T-helper 2 cell (primary cell): ENCODE measurements at places on chromosomes 5 and 9.

DNA sequence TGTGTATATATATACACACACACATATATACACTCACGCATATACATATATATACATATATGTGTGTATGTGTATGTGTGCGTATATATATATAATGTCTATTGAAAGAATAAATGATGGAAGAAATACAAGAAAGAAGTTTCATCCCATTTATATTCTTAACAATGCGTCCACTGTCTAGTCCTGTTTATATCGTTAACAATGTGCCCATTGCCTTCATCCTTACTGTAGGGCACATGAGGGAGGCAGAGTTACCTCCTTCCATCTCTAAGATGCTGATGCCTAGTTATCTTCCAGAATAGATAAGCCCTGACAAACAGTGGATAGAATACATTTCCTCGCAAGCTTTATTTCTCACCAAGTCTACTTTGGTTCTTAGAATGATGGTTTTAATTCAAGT, 389.8 kb upstream of the SEMA6A start:
- no peak for DNase-seq

- DNase-seq, result no peak
Observed at GRCh38 chr5:148909040-148909439, 82.6 kb downstream of the ADRB2 start.

DNA sequence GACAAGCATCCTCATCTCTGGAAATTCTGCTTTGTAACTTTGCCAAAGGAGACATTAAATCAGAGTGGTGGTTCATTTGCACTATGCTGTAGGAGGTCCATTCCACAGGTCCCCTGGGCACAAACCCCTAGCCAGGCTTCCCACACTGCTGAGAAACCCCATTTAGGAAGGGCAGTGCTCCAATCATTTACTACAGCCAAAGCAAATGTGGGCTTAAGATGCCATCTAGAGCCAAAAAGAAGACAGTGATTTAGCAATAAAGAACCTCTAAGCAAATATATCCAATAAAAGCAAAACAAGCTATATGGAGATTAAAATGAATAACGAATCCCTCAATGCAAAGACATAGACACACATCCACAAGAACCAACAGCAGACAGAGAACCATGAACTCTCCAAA, 129.0 kb upstream of the ALDH1B1 start:
- no peak for DNase-seq

GRCh38 chr9:7178729-7179128, 421.0 kb downstream of the KDM4C start:
- no peak for DNase-seq

GRCh38 chr5:110658006-110658405, 68.5 kb downstream of the TMEM232 start:
- DNase-seq, result no peak

GRCh38 chr9:125190361-125190801, 778 bp upstream of the PPP6C start:
- no peak for DNase-seq

DNA sequence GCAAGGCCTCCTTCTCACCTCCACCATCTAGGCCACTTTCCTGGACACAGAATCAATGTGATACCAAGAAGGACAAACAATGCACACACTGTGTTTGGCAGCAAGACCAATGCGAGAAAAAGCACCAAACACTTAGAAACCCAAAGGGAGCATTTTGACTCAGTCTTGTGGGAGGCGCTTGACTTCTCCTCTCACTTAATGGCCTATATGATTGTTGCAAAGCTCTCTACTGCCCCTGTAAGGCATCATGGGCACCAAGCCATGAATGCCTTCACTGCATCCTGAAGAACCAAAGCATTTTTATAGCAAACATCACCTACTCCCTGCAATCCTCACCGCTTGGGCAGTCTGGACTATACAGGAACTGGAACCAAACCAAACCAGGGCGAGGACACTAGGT, 57.5 kb downstream of the CDH6 start:
- no peak for DNase-seq

- DNase-seq, result no peak
Observed at GRCh38 chr5:65081071-65081470, 312.3 kb downstream of the CWC27 start.

DNA sequence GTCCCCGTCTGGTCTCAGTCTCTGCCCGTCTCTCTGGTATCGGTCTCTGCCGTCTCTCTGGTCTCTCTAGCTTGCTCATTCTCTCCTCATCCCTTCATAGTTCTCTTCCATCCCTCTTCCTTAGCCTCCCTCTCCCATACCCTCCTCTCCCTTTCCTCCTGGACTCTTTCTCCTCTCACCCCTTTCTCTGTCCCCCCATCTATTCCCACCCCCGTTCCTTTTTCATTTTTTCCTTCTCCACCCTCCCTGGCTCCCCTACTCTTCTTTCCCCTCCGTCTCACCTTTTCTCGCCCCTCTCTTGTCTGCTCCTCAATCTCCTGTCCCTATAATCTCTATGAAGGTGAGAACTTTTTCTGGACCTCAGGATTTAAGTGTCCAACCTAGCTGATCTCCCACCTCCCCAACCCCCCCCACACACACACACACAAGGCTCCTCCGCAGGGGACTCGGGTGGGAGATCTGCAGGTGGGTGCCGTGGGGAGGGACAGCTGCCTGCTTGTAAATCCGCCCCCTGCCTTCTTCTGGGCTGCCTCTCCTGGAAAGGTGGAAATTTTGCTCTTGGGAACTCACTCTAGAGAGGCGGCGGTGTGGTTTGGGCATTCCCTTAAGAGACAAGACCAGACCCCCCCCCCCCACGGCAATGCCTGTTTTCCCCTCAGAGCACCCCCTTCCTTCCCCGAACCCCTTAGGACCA, 953 bp downstream of the UBE2QL1 start:
- no peak for DNase-seq

DNA sequence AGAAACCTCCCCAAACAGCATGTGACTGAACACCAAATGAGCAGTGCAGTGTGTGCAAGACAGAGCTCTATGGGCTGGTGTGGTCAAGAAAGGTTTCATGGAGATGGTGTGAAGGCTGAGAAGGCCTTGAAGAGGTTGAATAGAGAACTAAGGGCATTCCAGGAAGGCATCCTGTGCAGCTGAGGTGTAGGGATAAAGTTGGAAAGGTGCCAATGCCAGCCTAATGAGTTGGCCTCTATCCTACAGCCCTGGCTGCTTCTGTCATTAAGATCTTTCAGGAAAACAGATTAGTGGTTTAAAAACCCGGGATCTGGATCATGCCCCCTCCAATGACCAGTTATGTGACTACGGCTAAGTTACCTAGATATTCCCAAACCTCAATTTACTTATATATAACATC, 4.0 kb downstream of the HDAC3 start:
- DNase-seq, result no peak

- DNase-seq, result peak; percentile 57
Observed at GRCh38 chr5:95822542-95823181, at the start of gene GLRX. TSS of gene GLRX (minus strand) at chr5:95822726. CDS start at chr5:95822662, 64 bp downstream.

DNA sequence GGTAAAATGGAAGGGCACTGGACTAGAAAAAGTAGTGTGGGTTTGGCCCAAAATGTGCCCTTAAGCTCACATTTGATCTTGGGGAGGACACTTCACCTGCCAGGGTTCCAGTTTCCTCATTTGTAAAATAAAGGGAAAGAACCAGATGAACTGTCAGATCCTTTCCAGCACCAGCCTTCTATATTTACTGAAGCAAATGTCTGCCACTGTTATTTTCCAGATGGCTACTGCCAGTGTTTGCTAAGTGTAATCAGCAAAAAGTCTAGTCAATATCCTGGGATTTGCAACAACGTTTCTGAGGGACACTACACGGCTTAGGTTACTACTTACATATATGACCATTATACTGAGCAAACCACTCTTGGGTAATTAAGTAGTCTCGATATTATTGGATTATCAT, 340.3 kb downstream of the KCNN2 start:
- no peak for DNase-seq

- no peak for DNase-seq
Observed at GRCh38 chr5:120499876-120500563, 35.9 kb downstream of the PRR16 start.

DNA sequence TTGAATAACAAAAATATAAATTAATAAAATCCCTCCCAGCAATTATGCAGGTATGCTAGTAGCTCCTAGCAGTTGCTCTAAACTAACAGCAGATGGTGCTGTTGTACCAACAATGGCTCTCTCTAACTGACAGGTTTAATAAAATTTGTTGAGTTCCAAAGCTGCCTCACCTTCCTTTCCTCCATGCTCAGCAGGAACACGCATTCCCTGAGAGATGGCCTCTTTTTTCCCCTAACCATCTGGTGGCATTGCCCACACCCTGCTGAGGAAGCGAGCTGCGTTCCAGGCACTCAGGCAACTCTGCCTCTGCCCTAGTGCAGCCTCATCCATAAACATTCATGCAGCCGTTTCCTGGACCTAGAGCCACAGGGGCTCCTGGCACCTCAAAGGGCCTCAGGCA, 106.2 kb downstream of the KLHL3 start:
- peak; percentile 9 for DNase-seq

GRCh38 chr5:181243564-181244343, at the start of gene RACK1:
TSS of gene RACK1 (minus strand) at chr5:181243906. CDS start at chr5:181243800, 106 bp downstream.
- DNase-seq, result peak; percentile 84

DNA sequence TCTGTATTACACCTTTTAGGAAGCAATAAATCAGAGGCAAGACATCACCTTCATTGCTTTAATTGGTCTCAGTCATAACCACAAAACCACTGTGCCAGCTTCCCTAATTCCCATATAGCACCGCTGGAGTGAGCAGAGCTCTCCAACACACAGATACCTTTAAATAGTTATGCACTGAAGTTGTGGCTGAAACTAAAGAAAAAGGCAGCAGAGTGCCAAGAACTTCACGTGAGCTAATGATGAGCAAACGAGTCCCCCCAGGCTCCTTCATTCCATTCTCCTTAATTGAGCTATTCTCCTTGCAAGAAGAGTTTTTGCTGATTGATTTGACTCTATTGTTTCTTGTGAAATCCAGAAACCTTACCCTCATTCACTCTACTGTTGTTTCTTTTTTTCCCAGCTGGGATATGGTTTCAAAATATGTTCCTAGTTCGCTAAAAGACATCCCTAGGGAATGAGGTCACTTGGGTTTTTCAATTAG, 501.5 kb downstream of the SPATA31D1 start:
- DNase-seq, result no peak

DNA sequence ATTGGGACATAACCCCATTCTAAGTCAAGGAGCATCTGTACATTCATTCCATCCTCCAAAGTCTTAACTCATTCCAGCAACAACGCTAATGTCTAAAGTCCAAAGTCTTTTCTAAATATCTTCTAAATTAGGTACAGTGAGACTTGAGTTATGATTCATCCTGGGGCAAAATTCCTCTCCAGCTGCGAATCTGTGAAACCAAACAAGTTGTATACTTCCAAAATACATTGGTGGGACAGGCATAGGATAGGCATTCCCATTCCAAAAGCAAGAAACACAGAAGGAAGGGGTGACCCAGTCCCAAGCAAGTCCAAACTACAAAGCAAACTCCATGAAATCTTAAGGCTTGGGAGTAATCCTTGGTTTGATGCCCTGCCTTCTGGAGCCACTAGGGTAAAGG, 97.6 kb upstream of the FANCC start:
- DNase-seq, result no peak
